ENCODE measurements at places on chromosomes 6 and 20.

- DNase-seq = no peak
Measured at GRCh38 chr20:34525342-34525708, 9.1 kb downstream of the DYNLRB1 start.

GRCh38 chr6:71277926-71278600, 10.5 kb upstream of the OGFRL1 start:
- no peak for DNase-seq

GRCh38 chr6:99296261-99296660, 53.2 kb downstream of the FAXC start:
- DNase-seq = no peak

DNA sequence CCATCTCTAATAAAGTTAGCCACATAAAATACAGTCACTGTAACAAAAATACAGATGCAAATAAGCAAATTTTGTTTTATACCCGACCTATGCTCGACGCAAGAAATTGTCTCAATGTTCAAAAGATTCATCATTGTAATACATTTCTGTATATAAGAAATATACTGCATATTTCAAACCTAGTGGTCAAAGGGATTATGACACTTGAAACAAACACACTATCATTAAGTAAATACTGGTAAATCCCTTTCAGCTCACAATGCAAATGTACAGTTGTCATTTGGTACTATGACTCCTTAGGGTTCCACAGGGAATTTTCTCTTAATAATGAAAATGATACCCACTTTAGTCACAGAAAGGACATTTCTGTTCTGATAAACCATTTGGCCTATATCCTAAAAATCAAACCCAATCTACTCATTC, 2.2 kb downstream of the HIVEP2 start:
- DNase-seq = no peak

DNA sequence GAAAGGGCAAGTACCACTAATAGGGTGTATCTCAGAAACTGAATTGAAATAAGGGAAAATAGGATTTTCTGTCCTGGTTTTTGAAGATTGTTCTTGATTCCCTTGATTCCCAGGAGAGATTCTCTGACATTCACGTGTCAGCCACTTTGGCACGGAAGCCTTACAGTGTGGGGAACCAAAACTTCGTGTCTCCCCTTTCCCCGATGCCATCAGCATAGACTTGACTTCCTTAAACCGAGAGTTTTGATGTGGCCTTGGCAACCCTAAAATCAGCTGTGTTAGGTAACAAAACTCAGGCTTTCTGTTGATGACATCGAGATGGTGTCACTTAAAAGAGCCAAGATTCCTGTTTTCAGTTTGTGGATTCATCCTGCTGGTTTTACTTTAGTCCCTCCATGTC, 7.5 kb downstream of the HMGN4 start:
- DNase-seq = no peak

GRCh38 chr6:111724505-111724904, 118.8 kb upstream of the TRAF3IP2 start:
- DNase-seq = no peak

GRCh38 chr20:45774945-45775344, 16.7 kb downstream of the WFDC3 start:
- DNase-seq = no peak

GRCh38 chr6:42049948-42050296, 402 bp upstream of the TAF8 start:
- peak; percentile 55 for DNase-seq

DNA sequence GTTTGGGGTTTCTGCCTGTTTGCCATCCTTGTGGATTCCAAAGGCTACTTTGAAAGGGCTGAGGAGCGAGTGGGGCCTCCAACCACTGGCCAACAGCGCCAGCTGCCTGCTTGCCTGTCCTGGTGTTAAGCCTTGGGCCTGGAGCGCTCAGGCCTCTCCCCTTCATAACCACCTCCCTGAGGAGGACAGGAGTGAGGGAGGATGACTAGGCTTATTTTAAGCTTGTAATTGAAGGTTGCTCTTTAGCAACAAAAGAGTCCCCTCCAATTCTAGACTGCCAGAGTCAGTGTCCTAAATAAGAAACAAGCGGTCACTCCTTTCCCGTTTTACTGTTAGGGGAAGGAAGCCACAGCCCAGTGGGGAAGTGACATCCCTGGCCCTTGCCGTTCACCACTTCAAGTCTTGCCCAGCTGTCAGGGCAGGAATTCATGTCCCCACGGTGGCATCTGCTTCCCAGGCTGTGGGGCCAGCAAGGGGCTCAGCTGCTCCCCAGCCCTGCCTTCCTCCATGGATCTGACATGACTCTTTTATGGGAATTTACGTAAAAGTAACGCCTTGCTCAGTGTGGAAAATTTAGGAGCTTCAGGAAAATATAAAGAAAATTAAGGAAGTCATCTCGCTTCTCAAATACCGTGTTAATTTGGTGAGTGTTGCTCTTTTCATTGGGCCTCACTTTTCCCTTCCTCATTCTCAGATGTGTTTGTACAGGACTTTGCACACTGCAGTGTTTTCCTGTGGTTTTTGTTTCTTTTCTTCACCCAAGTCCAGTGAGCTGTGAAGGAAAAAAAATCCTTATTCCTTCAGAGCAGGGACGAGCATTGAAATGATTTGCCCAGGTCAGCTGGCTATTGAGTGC, 57.8 kb downstream of the SSR1 start:
- DNase-seq = no peak

DNA sequence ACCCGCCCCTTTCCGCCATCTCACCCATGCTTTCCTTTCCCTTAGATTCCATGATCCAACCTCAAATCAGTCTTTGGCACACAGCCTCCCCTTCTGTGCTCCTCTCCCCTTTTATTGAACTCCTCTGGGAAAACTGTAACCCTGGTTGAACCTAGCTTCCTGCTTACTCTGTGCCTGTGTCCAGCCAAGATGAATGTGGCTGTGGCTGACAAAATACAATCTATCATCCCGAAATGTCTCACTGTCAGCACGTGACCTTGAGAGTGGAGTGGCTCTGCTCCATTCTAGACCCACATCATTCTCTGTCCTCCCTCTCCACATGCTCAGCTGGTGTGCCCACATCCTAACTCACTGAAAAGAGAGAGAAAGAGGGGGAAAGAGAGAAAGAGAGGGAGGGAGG, 11.0 kb downstream of the NCR2 start:
- no peak for DNase-seq

DNA sequence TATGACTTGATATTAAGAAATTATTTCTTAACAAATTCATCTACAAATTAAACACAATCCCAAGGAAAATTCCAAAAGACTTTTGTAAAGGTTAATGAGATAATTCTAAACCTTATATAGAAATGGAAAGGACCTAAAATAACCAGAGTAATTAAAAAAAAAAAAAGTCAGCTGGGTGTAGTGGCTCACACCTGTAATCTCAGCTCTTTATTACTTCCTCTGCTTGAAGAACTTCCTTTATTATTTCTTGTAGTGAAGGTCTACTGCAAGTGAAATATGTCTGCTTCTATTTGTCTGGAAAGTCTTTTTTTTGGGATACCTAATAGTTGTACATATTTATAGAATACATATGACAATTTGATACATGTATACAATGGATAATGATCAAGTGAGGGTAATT, 20.2 kb upstream of the BLCAP start:
- DNase-seq = no peak

DNA sequence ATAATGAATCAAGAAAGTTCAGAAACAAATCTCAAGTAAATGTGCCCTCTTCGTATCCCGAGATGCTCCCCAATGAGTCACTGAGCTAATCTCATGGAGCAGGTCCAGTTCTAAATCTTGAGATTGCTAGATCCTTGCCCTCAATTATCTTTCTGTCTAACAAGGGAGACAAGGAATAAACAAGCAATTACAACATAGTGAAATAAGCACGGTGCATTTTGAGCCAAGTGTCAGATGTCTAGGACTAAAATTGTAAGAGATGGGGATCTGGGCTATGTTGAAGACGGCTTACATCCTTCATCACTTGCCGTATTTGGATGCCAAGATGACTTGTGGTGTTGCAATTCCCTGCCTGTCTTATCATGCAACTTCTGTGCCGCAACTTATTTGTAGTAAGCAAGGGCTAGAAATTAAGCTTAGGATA, 56.5 kb upstream of the ADGRF1 start:
- DNase-seq = no peak

- DNase-seq = no peak
Measured at GRCh38 chr6:24982231-24982630, 46.5 kb upstream of the RIPOR2 start.

GRCh38 chr6:123616942-123617341, 19.8 kb downstream of the TRDN start:
- DNase-seq = no peak

DNA sequence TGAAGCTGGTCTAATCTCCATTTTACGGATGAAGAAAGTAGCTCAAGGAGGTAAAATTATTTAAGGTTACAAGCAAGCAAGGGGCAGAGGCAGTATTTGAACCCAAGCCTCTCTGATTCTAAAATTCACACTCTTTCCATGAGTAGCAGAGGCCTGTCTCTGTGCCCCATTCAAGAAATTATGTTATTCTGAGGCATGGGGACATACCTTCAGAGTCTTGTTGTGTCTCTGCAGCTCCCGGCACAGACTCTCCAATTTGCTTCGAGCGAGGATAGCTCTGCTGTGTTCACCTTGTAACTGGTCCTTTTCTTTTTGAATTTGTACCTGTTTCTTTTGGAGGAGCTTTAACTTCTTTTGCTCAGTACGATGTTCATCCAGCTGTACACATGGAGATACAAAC, 21.5 kb downstream of the TXLNB start:
- DNase-seq = no peak

- no peak for DNase-seq
Measured at GRCh38 chr20:46268662-46269061, 39.6 kb downstream of the CDH22 start.

DNA sequence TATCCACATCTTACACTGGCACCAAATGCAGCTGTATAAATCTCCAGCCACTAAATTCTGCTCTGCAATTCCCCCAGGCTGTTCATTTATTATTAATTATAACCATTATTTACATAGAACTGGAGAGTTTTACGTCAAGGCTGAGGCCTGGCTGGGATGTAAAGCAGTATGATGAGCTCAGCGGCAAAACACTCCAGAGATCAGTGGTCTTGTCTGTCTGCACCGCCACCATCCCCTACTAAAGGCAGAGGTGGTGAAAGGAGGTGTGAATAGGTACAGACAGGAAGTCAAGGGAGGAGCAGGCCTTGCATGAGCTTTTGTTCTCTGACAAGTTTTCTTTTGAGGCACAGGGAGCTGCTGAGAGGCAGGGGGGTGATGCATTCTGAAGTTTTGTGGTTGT, 159.9 kb upstream of the PCSK2 start:
- no peak for DNase-seq

All from CD4-positive, alpha-beta T cell (primary cell).